ENCODE measurements at places on chromosomes 1 and 21. TPM values are rescaled to one million over a fixed set of nuclear protein-coding genes. Genes with fewer than 3 reads are reported as not detected.

DNA sequence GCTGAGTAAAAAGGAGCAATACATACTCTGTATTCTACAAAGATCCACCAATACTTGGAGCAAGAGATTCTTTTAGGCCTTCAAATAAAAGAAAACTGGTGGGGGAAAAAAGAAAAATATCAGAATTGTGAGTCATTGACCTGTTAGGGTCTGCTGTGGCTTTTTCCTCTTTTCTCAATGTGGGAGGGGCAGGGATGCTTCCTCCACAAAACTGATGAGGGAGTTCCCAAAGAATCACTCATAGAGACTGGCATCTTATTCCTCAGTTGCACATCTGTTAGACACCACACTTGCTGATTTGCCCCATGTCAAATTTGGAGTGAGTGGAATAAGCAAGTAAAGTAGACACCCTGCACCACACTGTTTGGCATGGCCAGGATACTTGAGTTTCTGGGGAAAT, 16.6 kb downstream of the C1orf141 start:
- no peak for DNase-seq

- DNase-seq = no peak
Observed at GRCh38 chr1:10561955-10562354, 87.2 kb downstream of the PEX14 start.

DNA sequence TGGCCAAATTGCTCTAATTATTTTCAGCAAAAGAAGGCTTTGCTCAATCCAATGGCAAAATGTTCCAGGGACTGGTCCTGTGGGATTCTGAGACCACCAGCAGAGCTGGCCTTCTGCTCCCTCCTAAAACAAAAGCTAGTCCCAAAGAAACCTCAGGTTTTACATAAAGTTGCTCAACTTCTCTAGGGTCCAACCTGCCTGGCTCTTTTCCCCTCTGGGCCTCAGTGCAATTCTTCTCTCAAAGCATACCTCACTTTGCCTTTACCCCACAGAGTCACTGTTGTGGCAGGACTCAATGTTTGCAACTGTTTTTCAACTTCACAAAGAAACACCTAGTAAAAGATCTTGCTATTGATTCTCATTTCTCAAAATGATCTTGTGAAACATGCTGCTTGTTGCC, 39.8 kb downstream of the TBX15 start:
- DNase-seq = no peak

DNA sequence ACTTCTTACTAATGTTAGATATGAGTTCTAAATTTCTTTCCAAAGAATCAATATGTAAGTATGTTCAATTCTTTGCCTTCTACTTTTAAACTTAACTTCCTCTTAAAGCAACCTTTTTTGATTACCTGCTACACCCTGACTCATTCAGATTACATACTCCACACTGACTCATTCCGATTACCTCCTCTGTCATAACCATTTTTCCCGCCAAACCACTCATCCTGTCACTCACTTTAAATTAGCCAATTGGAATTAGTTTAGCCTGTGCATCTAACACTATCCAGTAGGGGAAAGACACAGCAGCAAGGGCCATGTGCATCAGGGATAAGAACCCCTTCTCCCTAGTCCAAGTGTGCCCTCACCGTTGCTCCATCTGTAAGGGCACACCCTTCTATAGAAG, 815.5 kb downstream of the BRINP3 start:
- no peak for DNase-seq

- no peak for DNase-seq
Observed at GRCh38 chr21:33266789-33267135, 595 bp downstream of the IL10RB start.

MSH4 gene
- 0.76 TPM for total RNA-seq

CLDN17 gene
- total RNA-seq = not detected

GPR89B gene
- 8.5 TPM for total RNA-seq

Data from posterior vena cava (tissue), 2 donors.